MCF 10A (cell line): ENCODE measurements at places on chromosomes 16 and 17.

DNA sequence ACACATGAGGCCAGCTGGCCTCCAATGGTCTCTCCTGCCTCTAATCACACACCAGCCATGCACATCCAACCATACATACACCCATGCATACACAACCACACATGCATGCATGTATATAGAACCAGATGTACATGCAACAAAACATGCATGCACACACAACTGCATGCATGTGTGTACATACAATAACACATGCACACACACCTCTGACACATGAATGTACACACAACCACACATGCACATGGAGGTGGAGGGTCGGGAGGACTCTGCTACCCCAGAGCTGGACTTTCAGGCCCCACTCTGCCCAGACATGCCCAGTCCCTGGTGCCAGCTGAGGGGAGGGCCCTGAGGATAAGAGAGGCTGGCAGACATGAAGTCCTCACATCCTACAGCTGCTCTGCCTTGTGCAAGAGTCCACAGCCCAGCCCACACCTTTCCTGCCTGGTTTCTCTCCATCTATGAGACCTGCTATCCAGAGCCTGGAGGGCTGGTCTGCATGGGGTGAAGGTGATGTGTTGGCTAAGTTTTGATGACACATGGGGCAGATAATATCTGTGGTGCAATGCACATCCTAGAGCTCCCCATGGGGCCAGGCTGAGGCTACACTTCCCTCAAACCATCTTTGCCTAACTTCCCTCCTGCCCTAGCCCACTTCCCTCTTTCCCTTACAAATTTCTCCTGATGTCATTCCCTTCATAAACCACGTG is 50.9 kb upstream of the SDK2 start:
- DNase-seq, result no peak

- DNase-seq, result no peak
Observed at GRCh38 chr17:27461192-27461859, 5.1 kb downstream of the KSR1 start.

DNA sequence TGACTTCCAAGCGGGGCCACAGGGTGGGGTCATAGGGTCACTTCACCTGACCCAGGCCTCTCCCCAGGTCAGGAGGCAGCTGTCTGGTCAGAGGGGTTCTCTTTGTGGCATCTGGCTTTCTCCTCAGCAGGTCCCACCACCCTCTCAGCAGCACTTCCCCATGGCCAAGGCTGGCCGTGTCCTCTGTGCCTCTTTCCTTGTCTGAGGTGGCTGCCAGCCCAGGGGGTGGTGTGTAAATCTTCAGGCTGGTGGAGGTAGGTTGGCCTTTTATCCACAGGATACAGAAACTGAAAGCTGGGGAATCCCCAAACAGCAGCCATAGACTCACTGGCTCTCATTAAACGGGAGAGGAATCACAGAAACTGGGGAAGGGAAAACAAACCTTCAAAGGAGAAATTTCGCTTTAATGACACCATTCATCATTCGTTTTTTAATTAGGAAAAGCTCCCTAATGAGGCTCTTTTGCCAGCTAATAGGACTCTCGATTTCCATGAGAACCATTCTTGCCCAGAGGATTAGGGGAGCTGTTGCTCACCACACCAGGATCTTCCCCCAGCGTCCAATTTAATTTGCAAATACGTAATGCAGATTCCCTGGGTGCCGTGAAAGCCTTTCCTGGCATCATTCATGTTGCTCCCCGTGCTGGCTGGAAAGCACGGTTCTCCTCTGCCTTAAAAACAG is 18.0 kb downstream of the C17orf75 start:
- peak; percentile 31 for DNase-seq

GRCh38 chr17:74389937-74390679 is 22.8 kb downstream of the GPR142 start:
- no peak for DNase-seq

- no peak for DNase-seq
Observed at GRCh38 chr16:84948851-84949610, 62.3 kb downstream of the ZDHHC7 start.
